ENCODE measurements at places on chromosomes 7 and 10.

DNA sequence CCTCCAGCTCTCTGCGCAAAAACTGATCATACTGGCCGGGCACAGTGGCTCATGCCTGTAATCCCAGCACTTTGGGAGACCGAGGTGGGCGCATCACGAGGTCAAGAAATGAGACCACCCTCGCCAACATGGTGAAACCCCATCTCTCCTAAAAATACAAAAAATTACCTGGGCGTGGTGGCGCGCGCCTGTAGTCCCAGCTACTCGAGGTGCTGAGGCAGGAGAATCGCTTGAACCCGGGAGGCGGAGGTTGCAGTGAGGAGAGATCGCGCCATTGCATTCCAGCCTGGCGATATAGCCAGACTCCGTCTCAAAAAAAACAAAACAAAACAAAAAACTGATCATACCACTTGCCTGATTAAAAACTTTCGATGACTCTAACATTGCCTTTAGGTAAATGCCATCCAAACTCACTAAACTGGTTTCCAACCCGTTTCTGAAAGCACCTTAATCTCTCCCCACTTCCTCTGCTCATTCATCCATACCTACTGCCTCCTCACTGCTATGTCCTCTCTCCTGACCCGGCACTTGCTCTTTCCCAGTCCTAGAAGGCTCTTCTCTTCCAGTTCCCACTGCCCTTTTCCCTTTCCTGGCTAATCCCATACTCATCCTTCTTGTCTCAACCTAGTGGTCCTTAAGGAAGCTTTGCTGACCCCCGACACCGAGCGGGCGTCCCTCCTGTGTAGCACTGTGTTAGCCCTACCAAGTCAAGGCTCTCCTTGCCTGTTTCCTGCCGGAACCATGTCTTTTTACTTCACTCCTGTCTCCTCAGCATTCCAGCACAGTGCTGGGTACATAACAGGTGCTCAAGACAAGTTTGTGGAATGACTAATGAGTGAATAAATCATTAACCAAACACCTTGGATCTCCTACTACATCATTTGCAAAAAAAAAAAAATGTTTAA lies 686 bp upstream of the MIOS start:
- DNase-seq: no peak

DNA sequence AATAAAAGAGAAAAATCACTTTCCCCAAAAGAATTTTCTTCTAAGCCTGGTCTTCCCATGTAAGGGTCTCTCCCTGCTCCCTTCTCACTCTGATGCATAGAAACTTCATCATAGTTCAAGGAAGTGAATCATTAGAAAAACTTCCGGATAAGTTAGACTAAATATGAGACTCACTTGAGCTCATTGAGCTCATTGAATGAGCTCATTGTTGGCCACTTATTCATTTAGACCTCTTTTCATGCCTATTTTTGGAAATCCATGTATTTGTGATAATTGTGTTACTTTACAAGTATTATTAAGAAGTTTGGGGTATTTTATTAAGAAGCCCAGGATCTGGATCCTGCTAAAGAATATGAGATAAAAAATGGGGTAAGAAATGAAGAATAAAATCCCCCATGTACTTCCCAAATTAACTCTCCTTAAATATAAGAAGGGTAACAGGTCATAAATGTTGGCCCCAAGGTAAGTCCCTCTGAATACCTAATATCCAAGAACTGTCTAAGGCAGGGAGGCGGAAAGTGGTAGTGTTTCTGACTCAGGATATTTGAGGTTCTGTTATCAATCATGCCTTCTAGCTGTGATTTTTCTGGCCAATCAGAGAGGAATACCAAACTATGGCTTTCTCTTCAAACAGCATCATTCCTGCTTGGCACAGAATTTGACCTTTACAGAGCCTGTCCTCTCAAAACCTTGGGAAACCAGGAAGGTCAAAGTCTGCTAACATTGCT lies 236.5 kb upstream of the PTN start:
- DNase-seq: peak; percentile 47

DNA sequence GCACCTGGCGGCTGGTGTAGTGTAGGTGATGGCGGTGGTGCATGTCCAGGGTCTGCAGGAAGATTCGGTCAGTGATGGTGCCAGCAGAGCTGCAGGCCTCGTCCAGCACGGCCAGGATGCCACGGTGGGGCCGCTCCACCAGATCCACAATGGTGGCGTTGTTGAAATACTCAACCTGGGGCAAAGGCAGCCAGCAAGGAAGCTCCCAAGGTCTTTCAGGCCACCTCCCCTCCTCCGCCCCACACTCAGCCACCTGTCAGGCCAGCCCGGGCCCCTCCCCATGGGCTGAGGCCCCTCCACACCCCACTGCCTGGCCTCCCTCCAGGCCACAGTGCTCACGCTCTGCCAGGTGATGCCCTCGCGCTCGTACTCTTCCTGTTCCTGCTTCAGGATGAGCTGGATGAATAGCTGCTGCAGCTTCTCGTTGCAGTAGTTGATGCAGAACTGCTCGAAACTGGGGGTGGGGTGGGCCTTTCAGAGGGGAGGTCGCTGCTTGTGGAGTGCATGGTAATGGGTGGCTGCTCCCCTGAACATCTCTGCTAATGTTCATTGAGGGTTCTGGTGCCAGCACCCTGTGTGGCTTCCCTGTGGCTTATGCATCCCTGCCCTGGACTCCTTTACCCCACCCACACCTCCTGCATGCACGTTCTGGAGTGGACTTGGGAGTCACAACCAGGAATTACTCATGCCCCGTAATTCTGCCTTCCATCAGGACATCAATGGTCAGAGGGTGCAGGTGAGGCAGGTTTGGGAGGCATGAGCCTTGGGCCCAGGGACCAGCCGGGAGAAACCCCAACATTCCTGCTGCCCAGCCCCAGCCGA lies 8.9 kb downstream of the MYO1G start:
- DNase-seq: no peak

- no peak for DNase-seq
Measured at GRCh38 chr7:101953248-101953819, 135.9 kb downstream of the CUX1 start.

DNA sequence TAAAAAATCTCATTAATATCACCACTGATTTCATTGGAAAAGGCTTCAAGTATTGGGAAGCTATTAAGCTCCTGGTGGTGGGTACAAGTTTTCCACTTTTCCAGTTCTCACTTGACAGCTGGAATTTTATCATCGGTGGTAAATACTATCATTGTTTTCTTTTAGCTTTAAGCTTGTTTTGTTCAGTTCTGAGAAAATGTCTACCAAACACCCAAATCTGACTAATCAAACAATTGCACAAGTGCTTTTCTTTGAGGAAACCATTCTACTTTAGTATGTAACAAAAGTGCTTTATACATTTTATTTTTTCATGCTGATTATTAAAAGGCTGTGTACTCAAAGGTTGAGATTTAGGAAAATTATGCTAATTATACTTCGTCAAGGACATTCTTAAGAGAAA lies 7.9 kb downstream of the PRPF18 start:
- DNase-seq: no peak

DNA sequence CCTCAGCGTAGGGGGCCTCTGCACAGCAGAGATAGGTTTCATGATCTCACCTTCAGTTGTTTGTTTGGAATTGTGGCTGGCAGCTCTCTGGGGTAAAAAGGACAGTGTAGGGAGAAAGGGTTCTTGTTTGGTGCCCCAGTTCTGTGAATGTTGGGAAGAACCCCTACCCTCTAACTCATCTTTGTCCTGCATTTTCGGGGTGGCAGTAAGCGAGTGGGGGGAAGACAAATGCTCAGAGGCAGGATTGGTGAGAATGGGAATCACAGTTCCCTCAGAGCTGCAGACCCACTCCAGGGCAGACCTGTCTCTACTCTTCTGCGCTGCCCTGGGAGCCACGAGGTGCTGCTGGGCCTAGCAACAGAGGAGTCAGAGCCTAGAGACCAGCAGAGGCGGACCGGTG lies 1.8 kb upstream of the LBX1 start:
- DNase-seq: no peak

- no peak for DNase-seq
Measured at GRCh38 chr7:128104108-128104742, 73.0 kb upstream of the LRRC4 start.

GRCh38 chr10:31132681-31133244 lies 101.1 kb upstream of the ZNF438 start:
- no peak for DNase-seq

- DNase-seq: no peak
Measured at GRCh38 chr10:121104476-121105111, 253.4 kb downstream of the WDR11 start.
